ENCODE measurements at places on chromosomes 3 and 15. TPM values are rescaled to one million over a fixed set of nuclear protein-coding genes. Genes with fewer than 3 reads are reported as not detected.

Gene COL8A1
- 12.7 TPM for polyA plus RNA-seq

Gene CACNA2D3
- polyA plus RNA-seq, result 0.08 TPM

Gene MESP2
- polyA plus RNA-seq, result 0.39 TPM

Gene RAB43
- polyA plus RNA-seq, result 11.8 TPM

Gene ZBBX
- not detected for polyA plus RNA-seq
